Mesenchymal stem cell (in vitro differentiated cells and primary cell): ENCODE measurements at places on chromosomes 5 and 9.

GRCh38 chr5:113219695-113220094 lies 215.1 kb downstream of the TSSK1B start:
- no peak for DNase-seq

GRCh38 chr5:60435808-60436207 lies 264.2 kb downstream of the DEPDC1B start:
- peak; percentile 6 for DNase-seq

DNA sequence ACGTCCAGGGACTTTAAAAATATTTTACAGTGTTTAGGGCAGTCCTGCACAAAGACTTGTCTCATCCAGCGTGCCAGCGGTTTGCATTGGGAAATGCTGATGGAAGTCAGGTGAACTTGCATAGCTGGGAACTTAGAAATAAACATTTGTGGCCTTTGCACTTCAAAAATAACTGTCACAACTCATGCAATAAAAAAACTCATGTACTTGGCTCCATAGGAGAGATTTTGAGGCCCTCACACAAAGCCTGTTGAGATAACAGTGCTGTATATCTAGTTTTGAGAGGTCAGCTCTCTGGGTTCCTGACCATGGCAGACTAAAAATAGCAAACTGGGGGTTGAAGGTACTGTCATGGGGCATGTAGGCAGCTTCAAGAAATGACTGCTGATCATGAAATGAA lies 5.5 kb downstream of the COMMD10 start:
- DNase-seq: no peak

GRCh38 chr9:94813379-94813778 lies 86.9 kb downstream of the AOPEP start:
- DNase-seq: no peak

DNA sequence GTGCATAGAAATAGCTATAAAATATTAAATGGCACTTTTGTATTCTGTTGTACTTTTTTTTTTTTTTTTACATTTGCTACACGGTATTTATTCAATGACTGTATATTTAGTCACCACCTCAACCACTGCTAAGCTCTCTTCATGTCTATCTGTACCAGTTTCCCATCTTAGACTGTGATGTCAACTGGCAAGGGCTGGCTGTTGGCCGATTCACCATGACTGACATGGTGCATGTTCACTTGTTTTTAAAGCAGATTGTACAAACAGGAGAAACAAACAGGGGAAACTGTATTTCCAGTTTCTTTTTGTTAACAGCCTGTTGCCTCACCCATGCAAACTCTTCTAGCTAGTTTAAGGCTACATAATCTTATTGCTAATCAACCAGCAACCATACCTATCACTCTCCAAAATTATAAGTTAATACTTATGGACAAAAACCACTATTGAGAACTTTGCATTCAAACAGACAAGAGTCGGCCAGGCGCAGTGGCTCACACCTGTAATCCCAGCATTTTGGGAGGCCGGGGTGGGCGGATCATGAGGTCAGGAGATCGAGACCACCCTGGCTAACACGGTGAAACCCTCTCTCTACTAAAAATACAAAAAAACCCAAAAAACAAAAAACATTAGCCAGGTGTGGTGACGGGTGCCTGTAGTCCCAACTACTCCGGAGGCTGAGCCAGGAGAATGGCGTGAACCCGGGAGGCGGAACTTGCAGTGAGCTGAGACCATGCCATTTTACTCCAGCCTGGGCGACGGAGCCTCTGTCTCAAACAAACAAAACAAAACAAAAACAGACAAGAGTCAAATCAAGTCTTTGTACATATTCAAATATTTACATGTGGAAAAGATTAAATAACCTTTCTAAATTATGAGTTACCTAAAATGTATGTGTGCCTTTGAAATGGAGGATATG lies 13.2 kb downstream of the ZFAND5 start:
- peak; percentile 77 for DNase-seq

GRCh38 chr9:1918622-1919021 lies 96.5 kb upstream of the SMARCA2 start:
- DNase-seq: no peak

DNA sequence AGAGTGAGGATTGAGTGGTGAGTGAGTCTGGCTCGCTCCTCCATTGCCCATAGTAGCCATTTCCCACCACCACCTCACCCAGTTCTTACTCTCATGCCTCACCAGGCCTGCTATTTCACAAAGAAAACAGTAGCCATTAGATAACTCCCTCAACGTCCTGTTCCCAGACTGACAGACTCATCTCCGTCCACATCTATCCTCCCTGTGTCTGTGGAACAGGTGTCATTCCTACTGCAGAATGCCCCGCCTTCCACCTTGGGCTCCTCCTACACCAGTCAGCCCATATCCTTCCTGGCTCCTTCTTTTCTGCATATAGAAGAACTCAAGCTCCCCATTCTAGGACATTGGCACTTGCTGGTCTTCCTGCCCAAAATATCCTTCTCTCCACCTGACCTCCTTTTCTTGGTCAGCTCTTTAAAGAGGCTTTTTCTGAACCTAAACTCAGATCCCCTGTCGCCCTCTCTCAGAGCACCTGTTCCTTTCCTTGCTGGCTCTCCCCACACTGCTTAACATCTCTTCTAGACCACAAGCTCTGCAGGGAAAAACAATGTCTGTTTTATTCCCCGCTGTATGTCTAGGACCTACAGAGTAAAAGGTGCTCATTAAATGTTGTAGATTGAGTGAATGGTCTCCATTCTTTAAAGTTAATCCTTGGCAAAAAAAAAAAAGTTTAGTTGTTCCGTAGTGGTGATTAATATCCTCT lies 3.2 kb downstream of the TNFAIP8 start:
- no peak for DNase-seq

GRCh38 chr9:109538346-109538745 lies 40.2 kb upstream of the PTPN3 start:
- no peak for DNase-seq

GRCh38 chr5:143139585-143139984 lies 263.9 kb downstream of the NR3C1 start:
- no peak for DNase-seq

- DNase-seq: no peak
Measured at GRCh38 chr9:97975376-97975775, 7.8 kb upstream of the ANP32B start.

DNA sequence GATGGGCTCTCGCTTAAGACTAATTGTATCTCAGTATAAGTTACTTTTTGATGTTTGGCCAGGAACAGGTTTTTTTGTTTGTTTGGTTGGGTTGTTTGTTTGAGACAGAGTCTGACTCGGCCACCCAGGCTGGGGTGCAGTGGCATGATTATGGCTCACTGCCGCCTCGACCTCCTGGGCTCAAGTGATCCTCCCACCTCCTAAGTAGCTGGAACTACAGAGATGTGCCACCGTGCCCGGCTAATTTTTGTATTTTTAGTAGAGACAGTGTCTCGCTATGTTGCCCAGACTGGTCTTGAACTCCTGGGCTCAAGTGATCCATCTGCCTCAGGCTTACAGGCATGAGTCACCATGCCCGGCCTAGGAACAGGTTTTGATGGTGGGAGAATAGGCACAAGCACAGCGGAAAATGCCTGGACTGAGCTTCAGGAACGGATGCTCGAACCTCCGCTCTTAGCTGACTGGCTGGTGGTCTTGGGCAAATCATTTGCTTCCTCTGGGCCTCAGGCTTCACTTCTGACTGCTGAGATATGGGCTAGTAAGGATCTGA lies 11.4 kb upstream of the SYNPO start:
- DNase-seq: no peak

DNA sequence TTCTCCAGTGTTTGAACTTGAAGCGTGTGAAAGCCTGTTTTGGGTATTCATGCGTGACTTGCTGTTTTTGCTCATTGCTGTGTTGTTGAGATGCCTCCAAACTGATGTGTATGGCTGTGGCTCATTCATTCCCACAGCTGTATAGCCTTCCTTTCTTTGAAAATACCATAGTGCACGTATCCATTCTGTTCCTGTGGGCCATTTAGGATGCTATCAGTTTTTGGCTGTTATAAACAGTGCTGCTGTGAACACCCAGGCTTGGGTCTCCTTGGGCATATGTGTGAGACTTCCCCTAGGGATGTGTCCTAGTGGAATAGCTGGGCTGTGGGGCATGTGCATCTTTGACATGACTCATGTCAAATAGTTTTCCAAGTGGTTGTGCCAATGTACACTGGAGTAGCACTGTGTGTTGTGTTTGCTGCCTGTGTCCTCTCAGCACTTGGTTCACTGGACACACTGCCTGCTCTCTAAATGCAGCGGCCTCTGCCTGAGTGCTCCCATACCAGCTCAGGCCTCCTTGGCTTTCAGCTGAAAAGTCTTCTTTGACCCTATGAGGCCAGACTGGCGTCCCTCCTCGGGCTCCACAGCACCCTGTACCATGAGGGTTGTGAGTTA lies 102.6 kb upstream of the TBC1D2 start:
- DNase-seq: no peak

DNA sequence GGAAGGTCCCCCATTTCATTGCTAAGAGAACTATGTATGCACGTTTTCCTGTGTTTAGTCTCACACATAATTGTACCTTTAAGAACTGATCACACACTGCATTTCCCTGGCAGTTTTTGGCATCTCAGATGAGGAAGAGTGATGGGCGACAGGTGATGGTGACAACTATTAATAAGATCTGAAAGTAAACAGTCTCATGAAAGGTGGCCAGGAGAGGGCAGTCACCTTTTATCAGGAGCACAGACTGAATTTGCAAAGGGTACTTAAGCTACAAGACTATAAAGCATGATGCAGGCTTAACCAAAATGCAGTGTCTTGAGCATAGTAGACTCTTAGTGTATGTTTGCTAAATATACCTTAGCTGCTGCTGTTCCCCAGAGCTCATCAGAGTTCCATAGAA lies 91.5 kb downstream of the GHR start:
- DNase-seq: no peak

GRCh38 chr5:77937015-77937908 lies 161.1 kb upstream of the TBCA start:
- DNase-seq: no peak

DNA sequence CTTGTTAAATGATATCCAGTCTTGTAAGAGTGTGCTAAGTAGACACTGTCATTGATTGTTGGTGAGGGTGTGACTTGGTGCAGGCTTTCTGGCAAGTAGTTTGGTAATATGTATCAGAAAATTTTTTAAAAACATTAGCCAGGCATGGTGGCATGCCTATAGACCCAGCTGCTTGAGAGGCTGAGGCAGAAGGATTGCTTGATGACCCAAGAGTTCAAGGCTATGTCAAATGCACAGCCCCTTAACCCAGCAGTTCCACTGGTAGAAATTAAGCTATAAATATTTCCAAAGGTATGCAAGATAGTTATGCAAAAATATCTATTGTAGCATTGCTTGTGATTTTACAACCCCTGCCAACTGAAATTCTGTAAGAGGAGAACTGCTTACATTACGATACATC lies 24.2 kb downstream of the ZBTB43 start:
- DNase-seq: no peak

DNA sequence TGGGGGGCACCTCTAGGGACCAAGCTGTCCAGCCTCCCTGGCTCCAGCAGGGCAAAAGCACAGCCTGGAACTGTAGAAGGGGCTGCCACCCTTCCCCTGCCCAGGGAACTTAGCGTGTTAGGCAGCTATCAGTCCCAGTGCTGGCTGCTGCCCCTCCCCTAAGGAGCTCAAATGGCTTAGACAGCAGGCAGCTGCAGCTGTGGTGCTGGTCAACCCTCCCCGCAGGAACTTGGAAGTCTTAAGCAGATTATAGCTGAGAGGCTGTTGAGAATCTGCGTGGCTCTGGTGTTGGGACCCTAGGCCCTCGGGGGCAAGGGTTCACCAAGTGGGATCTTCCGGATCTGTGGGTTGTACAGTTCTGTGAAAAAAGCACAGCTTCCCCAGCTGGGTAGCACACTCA lies 536.5 kb upstream of the CDH10 start:
- DNase-seq: no peak

- DNase-seq: no peak
Measured at GRCh38 chr9:37555786-37556185, 20.4 kb downstream of the FBXO10 start.

- no peak for DNase-seq
Measured at GRCh38 chr9:106890608-106891007, 27.6 kb downstream of the ZNF462 start.

- DNase-seq: no peak
Measured at GRCh38 chr9:7332780-7333179, 466.8 kb downstream of the DMAC1 start.

- no peak for DNase-seq
Measured at GRCh38 chr5:176726746-176727527, 79.7 kb downstream of the TSPAN17 start.

- DNase-seq: peak; percentile 53
Measured at GRCh38 chr9:129176701-129177442, 1.2 kb downstream of the IER5L start.

DNA sequence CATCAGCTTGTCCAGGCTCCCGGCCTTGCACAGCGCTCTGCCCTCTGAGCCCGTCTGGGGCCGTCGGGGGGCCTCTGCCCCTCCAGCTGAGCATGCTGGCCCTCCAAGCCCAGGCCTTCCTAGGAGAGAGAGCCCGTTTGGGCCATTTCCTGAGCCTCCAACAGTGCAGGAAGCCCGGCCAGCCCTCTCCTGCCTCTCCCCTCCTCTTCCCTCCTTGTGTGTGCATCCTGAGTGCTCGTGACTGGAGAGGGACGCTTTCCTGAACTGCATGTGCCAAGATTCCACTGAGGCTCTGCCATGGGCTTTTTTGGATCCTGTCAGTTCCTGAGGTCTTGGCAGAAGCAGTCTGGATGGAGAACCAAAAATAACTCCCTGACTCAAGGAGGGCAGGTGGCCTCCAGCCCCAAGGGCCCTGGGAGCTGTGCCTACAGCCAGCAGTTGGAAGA lies 15.6 kb downstream of the OLFM1 start:
- DNase-seq: no peak

GRCh38 chr9:126222835-126223431 lies 103.7 kb upstream of the MVB12B start:
- no peak for DNase-seq

- DNase-seq: no peak
Measured at GRCh38 chr9:129278391-129279237, 100.6 kb upstream of the IER5L start.

DNA sequence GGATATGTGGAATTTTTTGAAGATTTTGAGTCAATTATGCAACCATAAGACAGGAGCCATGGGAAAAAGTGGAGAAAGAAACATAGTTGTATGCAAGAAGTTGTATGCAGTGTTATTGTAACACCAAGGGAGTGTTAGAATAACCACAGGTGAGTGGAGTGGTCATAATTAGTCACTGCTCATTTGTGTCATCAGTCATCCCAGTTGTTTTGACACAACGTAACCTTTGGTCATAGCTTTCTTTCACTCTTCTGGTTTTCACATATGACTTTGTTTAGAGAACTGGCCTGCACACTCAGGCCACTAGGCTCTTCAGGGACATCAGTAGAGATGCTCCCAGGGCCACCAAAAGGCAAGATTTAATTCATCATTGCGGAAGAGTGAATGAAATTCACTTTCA lies 158.7 kb upstream of the HMHB1 start:
- DNase-seq: no peak

GRCh38 chr5:96794757-96795156 lies 13.0 kb downstream of the ERAP1 start:
- DNase-seq: no peak

DNA sequence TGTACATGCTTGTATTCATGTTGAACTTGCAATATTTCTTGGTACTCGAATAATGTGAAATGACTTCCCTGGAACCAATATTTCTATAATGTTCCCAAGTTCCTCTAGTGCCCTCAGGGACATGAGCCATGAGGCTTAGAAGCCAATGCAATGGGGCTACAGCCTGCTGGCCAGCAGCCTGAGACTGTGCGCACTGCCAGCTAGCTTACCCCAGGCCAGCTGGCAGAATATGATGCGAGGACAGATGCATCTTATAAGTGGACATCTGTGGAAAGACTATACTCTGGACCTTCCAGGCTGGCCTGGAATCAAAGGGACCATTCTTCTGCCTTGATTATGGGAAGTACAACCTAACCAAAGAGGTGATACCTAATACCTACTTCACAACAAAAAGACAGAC lies 1862.0 kb upstream of the ACO1 start:
- no peak for DNase-seq
